ENCODE measurements at places on chromosomes 4 and X. TPM values are rescaled to one million over a fixed set of nuclear protein-coding genes. Genes with fewer than 3 reads are reported as not detected.

GRCh38 chrX:121455890-121456289 is 408.5 kb downstream of the GLUD2 start:
- H3K4me1 ChIP-seq: no peaks in the 10 kb centered on the region
- no peaks in the 10 kb centered on the region for H3K36me3 ChIP-seq
- no peaks in the 10 kb centered on the region for H3K27me3 ChIP-seq
- no peak overlapping the region for H3K4me3 ChIP-seq
- H3K27ac ChIP-seq: no peak overlapping the region

- no peaks in the 10 kb centered on the region for H3K4me1 ChIP-seq
- H3K27me3 ChIP-seq: no peaks in the 10 kb centered on the region
- no peak overlapping the region for H3K4me3 ChIP-seq
- no peaks in the 10 kb centered on the region for H3K36me3 ChIP-seq
- no peak overlapping the region for H3K27ac ChIP-seq
Measured at GRCh38 chrX:103124284-103124683, 31.3 kb upstream of the NXF3 start.

GRCh38 chrX:1649621-1650020 is 34.8 kb downstream of the ASMT start:
- H3K4me1 ChIP-seq: no peaks in the 10 kb centered on the region
- no peak for DNase-seq
- no peak overlapping the region for H3K27ac ChIP-seq
- H3K27me3 ChIP-seq: no peaks in the 10 kb centered on the region

- peak; percentile 28 for DNase-seq
- no peak overlapping the region for H3K4me3 ChIP-seq
- no peaks in the 10 kb centered on the region for H3K27me3 ChIP-seq
- peak overlapping the region; percentile 54 for H3K27ac ChIP-seq
- peaks cover 12% of the 10 kb centered on the region for H3K4me1 ChIP-seq
- H3K36me3 ChIP-seq: no peaks in the 10 kb centered on the region
Measured at GRCh38 chrX:108036298-108036973, 8.4 kb upstream of the VSIG1 start.

GRCh38 chr4:16532240-16532970 is 306.1 kb upstream of the TAPT1 start:
- H3K36me3 ChIP-seq: no peaks in the 10 kb centered on the region
- H3K27me3 ChIP-seq: no peaks in the 10 kb centered on the region
- H3K27ac ChIP-seq: no peak overlapping the region
- DNase-seq: no peak
- no peaks in the 10 kb centered on the region for H3K4me1 ChIP-seq
- H3K4me3 ChIP-seq: no peak overlapping the region

DNA sequence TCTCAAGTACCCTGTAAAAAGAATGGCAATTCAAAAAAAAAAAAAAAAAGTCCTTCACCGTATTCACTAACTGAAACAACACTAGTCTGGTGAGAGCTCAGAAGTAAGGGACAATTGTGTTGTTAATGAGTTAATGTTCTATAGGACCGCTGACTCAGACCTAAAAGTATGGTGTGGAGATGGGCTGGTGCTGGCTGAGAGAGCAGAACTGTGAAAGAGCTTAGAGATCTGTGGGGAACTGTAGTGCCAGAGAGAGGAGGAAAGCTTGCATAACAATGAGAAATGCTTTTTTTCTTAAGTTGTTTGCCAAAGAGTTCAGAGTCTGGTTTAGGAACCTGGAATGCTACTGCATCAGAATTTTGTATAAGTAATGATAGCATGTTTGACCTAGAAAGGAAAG is 65.1 kb downstream of the LHFPL1 start:
- H3K27ac ChIP-seq: no peak overlapping the region
- H3K4me3 ChIP-seq: no peak overlapping the region
- DNase-seq: no peak
- no peaks in the 10 kb centered on the region for H3K36me3 ChIP-seq

DNA sequence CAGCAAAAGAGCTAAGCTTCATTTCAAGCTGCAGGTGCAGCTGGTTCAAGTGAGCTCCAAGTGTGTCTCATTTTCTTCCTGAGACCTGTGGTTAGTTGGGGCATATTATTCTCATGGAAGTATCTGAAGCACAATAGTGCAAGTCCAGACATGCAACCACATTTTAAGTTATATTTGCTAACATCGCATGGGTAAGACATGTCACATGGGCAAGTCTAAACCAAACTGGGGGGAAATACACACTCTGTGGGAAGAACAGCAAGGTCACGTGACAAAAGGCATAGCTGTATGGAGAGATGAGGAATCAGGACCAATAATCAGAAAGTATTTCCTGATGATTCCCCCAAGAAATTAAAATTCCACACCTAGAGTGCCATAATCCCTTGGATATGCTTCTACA is 94.9 kb upstream of the NDP start:
- H3K4me1 ChIP-seq: peaks cover 18% of the 10 kb centered on the region
- H3K4me3 ChIP-seq: no peak overlapping the region
- no peaks in the 10 kb centered on the region for H3K36me3 ChIP-seq
- no peaks in the 10 kb centered on the region for H3K27me3 ChIP-seq

DNA sequence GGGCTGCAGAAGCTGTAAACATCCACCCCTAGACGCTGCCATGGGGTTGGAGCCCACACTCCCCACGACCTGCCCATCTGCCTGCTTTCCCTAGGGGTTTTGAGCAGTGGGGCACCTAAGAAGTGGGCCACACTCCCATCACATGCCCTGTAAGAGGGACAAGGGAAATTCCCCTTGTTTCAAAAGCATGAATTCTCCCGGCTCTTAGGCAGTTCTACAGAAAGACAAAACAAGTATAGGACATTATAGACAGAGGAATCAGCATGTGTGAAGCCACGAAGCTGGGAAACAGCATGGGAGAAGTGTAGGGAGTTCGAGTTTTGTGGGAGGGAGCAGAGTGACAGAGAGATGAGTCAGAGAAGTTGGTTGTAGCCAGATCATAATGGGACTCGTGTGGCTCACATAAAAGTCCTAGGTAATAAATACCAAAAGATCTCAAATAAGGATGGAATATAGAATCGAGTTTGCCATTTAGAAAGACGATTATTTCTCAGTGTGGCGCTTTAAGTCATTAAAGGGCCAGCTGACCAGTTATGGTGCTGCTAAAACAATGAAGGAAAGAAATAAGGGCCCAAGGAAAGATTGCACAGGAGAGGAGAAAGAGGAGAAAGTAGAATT is 23.9 kb downstream of the APOO start:
- no peak overlapping the region for H3K4me3 ChIP-seq
- H3K36me3 ChIP-seq: no peaks in the 10 kb centered on the region
- peak; percentile 41 for DNase-seq

GRCh38 chr4:100504086-100504874 is 13.5 kb downstream of the EMCN start:
- no peaks in the 10 kb centered on the region for H3K4me1 ChIP-seq
- no peak for DNase-seq
- H3K27ac ChIP-seq: no peak overlapping the region
- no peak overlapping the region for H3K4me3 ChIP-seq

DNA sequence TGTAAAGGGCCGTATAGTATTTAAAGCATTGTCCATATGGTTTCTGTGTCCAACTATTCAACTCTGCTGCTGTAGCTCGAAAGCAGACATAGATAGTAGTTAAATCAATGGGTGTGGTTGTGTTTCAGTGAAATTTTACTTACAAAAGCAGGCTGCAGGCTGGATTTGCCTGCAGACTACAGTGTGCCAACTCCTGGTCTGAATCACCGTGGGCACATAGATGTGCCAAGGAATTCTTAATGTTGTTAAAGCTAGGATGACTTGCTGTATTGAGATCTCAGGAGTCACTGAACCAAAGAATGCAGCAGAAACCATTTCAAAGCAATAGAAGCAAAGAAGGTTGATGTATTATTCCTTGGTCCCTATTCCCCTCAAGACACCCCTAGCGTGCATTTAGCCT is 379.0 kb downstream of the STIM2 start:
- no peak overlapping the region for H3K27ac ChIP-seq
- DNase-seq: no peak
- H3K36me3 ChIP-seq: no peaks in the 10 kb centered on the region
- no peaks in the 10 kb centered on the region for H3K4me1 ChIP-seq
- H3K27me3 ChIP-seq: no peaks in the 10 kb centered on the region

DNA sequence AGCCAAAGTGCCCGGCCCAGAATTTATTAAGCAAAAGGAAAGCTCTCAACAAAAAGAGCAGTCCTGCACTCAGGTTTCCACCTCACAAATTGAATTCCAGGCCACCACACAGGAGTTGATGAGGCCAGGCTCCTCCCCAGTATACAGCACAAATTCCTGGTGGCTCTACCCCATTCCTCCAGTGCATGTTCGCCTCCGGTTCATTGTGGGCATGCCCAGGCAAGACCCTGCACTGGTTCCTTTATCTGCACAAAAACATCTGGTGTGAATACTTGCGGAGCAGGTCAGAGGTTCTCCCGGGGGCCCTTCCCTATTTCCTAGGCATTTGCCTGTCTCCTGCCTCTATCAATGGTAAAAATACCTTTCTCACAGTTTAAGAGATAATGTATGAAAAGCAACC is 195.2 kb upstream of the ANXA10 start:
- no peak overlapping the region for H3K4me3 ChIP-seq
- peak overlapping the region; percentile 82 for H3K27ac ChIP-seq
- no peaks in the 10 kb centered on the region for H3K36me3 ChIP-seq
- no peaks in the 10 kb centered on the region for H3K27me3 ChIP-seq

DNA sequence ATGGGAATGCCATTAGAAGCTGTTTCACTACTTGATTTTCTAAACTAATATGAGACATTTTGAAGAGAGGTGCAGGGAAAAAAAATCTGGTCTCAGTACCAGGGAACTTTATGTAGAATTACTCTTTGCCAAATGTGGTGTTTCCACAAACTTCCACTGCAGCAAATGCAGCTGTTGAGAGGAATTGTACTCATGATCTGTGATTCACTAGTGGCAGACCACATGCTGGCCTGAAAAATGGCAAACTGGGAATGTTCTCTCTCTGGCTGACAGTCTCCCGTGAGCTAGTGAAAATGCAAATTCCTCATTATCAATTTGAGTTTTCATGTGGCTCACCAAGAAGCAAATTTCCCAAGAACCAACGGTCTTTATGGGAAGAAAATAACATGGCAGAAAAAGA is 37.8 kb upstream of the GPR101 start:
- H3K36me3 ChIP-seq: no peaks in the 10 kb centered on the region
- no peak for DNase-seq
- H3K27me3 ChIP-seq: no peaks in the 10 kb centered on the region
- H3K4me3 ChIP-seq: no peak overlapping the region
- H3K27ac ChIP-seq: no peak overlapping the region

DNA sequence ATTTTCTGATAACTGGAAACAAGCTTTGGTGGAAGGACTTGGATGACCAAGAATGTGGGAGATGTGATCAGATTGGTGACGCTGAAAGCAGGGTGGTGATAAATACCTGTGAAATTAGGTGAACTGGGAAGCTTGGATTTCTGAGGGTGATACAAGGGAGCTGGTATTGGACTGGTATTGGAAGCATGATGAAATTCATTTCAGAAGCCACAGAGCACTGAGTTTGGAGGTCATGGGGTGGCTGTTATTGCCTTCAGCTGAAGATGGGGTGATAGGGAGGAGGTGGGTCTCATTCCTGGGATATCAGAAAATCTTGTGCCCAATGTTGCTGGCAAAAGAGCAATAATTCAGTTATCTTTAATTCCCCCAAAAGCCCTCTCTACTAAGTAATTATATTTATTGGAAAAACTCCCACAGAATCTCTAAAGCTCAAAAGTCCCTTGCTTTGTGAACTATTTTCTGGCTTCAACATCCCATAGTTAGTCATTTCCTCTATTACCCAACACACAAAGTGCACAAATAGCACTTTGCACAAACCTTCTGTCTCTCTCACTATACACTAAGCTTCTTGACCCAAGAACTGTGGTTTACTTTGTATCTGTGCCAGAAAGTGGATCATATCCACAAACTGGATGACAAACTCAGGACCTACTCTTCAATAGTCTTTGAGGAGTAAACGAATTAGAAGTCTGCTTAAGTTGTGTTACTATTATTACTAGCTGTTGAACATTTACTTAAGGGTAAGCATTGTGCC is 23.1 kb upstream of the CAMK2D start:
- H3K36me3 ChIP-seq: no peaks in the 10 kb centered on the region
- H3K4me1 ChIP-seq: peaks cover 12% of the 10 kb centered on the region
- no peak overlapping the region for H3K4me3 ChIP-seq
- no peaks in the 10 kb centered on the region for H3K27me3 ChIP-seq

- DNase-seq: no peak
- H3K4me3 ChIP-seq: no peak overlapping the region
- H3K27ac ChIP-seq: no peak overlapping the region
- H3K4me1 ChIP-seq: peaks cover 15% of the 10 kb centered on the region
- H3K27me3 ChIP-seq: no peaks in the 10 kb centered on the region
Measured at GRCh38 chr4:187227907-187228704, 504.4 kb upstream of the FAT1 start.

DNA sequence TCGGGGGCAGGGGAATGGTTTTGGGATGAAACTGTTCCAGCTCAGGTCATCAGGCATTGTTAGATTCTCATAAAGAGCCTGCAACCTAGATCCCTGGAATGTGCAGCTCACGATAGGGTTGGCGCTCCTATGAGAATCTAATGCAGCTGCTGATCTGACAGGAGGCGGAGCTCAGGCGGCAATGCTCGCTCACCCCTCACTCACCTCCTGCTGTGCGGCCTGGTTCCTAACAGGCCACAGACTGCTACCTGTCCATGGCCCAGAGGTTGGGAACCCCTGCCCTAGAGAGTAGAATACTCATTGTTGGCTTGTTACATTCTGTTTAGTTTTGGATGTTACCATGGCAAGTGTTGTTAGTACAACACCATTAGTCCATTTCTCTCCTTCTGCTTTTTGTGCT is 40.8 kb upstream of the STX18 start:
- H3K27me3 ChIP-seq: no peaks in the 10 kb centered on the region
- no peak for DNase-seq
- no peak overlapping the region for H3K27ac ChIP-seq
- no peak overlapping the region for H3K4me3 ChIP-seq
- H3K36me3 ChIP-seq: no peaks in the 10 kb centered on the region
- peaks cover 26% of the 10 kb centered on the region for H3K4me1 ChIP-seq

Gene HHIP
- 0.44 TPM for polyA plus RNA-seq

Gene CYBB
- not detected for polyA plus RNA-seq

Gene SERPINA7
- not detected for polyA plus RNA-seq

Gene TMEM35A
- not detected for polyA plus RNA-seq

Gene MRPL1
- polyA plus RNA-seq: 71.4 TPM

Gene SLC9A6
- polyA plus RNA-seq: 11.0 TPM

Gene FGFR3
- polyA plus RNA-seq: 109 TPM

Gene ATP1B4
- polyA plus RNA-seq: not detected

Gene HDX
- 2.4 TPM for polyA plus RNA-seq

Gene STATH
- not detected for polyA plus RNA-seq

Gene P2RY4
- 0.06 TPM for polyA plus RNA-seq

Gene BEX1
- polyA plus RNA-seq: 2.5 TPM

Gene TMEM271
- polyA plus RNA-seq: not detected

Gene MAGEB17
- polyA plus RNA-seq: not detected

Data from keratinocyte (primary cell).